Right lobe of liver (tissue), 6 donors: ENCODE measurements at places on chromosomes 16 and 17.

GRCh38 chr17:2631211-2631610 lies 37.8 kb downstream of the PAFAH1B1 start:
- no peak for DNase-seq

- no peak for DNase-seq
Measured at GRCh38 chr16:81623365-81624102, 155.6 kb upstream of the PLCG2 start.

DNA sequence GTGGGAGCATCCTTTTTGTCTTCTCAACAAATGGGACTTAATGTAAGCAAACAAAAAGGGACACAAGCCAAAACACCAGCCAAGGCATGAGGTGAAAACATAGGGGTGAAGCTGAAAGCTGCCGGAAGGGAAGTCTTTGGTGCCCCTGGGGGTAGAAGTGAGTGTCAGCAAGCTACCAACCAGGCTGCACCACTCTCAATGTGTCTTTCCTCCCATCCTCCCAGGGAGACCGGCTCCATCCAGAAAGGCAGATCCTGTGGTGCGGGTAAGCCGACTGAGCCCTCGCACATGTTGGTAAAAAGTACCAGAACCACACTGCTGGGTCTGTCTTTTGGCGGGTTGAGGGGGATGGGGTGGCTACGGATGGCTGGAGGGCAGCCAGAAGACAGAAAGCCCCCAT lies 52.0 kb upstream of the SREBF1 start:
- no peak for DNase-seq

DNA sequence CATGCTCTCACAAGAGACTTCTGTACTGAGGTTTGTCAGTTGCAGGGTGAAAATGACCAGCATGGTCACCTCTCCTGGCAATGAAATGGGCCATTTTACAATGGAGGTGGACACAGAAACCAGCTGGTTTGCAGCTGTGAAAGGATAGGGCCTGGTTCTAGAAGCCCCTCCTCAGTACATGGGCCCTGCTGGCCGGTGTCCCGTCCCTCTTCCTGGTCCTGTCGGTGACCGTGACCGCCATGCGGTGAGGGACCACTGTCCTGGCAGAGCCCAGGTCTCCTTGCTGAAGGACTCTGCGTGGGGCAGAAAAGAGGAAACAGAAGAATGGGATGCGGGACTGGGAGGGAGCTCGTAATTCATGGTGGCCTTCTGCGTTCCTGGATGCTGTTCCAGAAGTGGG lies 76.0 kb upstream of the ZNF423 start:
- DNase-seq: no peak

GRCh38 chr16:84068041-84068440 lies 25.4 kb upstream of the SLC38A8 start:
- DNase-seq: no peak

- DNase-seq: no peak
Measured at GRCh38 chr16:17171250-17172143, 299.3 kb downstream of the XYLT1 start.

DNA sequence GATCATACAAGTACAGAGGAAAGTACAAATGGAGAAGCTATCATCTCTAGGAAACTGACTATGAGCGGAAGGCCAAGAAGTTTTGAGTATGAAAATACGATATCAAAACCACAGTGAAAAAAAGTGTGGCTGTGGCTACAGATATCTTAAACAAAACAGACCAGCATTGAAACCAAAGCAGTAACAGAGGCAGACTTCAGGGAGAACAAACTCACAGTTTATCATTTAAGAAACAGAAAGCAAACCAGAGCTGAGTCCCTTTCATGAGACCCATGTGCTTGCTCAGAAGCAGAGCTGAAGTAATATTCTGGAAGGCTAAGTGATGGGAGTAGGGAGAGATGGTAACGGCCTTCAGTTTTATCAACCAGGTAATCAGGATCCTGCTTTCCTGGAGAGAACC lies 317.8 kb downstream of the CA10 start:
- no peak for DNase-seq

DNA sequence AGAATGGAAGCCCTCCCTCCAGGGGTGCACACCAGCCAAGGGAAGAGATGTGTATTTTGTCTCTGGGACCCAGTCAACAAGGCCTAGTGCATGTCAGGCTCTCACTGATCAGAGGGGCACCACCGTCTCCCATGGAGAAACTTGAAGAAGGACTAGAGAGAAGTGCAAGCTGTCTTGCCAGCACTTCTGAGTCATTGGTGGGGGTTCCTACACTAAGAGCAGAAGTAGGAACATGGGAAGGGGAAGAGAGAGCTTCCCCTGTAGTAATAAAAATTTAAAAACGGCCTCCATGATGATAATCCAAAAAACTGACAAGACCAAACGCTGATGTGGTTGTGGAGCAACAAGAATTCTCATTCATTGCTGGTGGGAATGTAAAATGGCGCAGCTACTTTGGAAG lies 46.3 kb downstream of the DYNLRB2 start:
- DNase-seq: no peak

- no peak for DNase-seq
Measured at GRCh38 chr17:63701868-63702720, 2.2 kb upstream of the LIMD2 start.

DNA sequence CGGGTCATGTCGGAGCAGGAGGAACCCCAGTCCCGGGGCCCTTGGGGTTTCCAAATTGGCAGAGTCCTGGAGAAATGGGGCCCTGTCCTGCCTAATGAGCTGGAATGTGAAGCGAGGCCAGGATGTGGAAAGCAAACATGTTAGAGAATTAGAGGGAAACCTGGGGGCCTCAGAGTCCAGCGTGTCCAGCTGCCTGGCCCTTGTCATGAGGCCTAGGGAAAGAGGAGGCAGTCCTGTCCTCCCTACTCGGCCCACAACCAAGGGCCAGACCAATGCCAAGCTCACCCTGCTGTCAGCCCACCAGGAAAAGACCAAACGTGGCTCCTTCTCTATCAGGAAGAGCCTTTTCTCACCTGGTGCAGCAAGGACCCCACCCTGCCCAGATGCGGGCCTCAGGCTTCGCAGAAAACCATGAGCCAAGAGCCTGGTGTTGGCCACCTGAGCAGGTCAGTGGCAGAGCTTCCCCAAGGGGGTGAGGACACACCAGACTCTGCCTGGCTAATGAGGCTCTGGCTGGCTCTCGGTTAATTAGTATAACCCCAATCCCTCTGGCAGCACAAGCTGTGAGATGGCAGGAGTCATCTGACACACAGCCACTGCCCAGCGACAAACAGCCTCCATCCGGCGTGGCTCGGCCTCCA lies 10.1 kb downstream of the TEKT5 start:
- no peak for DNase-seq

GRCh38 chr16:30903002-30903401 lies 6.6 kb downstream of the CTF1 start:
- no peak for DNase-seq

DNA sequence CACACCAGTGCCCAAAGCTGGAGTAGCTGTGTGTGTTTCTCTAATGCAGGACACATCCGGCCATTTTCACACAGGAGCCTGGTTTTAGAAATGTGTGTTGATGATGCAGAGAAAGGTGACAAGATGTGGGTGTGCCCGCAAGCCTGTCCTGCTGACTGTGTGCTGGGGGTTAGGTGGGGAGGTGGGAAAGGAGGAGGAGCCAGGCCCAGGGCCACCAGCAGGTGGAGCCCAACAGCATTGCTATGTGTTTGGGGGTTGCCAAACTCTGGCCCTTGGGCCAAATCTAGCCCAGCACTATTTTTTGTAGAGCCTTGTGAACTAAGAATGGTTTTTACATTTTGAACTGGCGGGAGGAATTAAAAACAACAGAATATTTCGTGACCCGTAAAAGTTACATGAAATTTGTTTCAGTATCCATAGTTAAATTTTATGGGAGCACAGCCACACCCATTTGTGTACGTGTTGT lies 61.7 kb upstream of the LGALS9 start:
- no peak for DNase-seq

DNA sequence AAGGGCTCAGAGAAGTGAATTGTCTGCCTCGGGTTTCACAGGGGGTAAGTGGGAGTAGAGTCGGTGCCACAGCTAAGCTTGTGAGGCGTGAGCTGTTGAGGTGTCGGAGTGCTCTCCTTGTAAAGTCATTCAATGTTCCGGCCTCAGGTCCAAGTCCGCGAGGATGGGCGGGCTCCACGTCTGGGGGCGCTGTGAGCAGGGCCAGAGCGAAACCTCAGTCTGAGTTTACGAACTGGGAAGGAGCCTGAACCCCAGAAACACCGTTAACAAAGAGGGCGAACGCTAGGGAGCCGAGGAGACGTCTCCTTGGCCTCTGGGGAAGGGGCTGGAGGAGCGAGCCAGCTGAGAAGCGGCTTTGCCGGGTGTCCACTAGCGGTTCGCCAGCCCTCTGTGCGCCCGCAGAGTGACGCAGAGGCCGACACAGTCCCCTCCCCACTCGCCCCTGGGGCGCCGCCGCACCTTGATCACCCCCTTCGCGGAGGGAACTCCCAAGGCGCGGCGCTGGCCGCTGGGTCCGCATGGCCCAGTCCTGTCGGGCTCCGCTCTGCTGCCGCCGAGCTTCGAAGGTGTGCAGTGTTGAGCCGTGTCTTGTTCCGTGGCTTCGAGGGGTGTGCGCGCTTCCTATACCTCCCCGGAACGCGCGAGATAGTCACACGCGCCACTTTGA lies 4.9 kb downstream of the IRX3 start:
- no peak for DNase-seq

- no peak for DNase-seq
Measured at GRCh38 chr17:57035971-57036481, 49.0 kb upstream of the AKAP1 start.

- peak; percentile 69 for DNase-seq
Measured at GRCh38 chr17:63445571-63445953, 544 bp downstream of the CYB561 start.

DNA sequence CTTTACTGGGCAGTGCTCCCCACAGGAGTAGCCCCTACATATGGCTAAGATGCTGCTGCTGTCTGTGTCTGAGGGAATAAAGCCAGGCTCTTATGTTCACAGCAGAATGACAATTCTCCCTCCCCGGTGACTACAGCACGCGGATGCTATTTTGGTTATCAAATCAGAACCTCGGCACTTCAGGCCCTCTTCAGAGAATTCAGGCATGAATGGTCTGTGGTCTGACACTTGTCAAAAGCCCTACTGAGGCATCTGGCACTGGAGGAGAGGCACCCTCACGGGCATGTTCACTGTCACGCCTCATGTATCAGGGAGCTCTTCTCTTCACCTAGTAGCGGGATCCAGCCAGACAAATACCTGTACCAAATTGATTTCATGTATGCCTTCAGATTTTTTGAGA lies 30.4 kb downstream of the KIAA0513 start:
- DNase-seq: no peak

DNA sequence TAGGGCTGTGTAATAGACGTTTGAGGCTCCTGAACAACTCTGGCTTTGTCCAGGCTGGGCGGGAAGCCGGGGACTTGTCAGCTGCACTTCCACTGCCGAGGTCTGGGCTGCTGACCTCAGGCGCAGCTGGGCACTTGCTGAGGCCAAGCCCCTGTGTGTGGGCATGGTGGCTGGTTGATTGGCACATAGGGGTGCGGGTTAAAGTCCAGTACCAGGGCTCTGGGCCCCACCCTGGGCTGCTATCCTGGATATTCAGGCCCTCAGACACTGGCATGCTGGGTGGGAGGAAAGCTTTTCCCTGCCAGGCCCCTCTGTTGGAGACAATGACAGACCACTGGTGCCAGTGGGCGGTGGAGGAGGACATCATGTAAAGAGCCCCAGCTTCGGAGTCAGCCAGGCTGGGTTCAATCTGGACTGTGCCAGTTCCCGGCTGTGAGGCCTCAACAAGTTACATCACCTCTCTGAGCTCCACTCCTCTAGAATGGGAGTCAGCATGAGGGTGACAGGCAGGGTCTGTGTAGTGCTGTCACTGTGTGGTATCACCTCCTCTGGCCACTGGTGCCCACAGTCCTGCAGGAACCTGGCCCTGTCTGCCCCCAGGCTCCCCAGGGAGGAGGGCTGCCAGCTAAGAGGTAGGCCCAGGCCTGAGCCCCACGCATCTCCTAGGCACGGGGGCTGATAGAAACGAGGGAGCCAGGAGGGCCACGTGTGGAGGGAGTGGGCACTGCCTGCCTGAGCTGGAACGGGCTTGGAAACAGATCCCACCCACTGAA lies 42.5 kb downstream of the PSME3IP1 start:
- DNase-seq: peak; percentile 46

DNA sequence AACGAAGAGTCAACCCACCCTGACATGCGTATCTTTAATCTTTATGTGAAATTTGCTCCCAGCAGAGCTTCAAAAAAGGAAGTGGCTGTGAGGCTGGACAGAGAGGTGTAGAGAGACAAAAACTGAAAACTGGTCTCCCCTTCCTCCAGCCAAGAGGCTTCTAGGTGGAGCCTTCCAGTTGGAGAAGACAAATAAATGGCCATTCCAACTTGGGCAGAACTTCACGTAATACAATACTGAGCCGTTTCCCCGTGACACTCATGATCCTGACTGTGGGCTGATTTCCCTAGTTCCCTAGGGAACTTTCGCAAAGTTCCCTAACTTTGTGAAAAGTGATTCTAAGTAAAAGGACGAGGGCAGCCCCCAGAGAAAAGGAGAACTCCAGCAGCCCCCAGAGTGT lies 78.8 kb downstream of the ZFHX3 start:
- DNase-seq: no peak

GRCh38 chr16:10972819-10973464 lies 28.6 kb downstream of the CLEC16A start:
- no peak for DNase-seq

DNA sequence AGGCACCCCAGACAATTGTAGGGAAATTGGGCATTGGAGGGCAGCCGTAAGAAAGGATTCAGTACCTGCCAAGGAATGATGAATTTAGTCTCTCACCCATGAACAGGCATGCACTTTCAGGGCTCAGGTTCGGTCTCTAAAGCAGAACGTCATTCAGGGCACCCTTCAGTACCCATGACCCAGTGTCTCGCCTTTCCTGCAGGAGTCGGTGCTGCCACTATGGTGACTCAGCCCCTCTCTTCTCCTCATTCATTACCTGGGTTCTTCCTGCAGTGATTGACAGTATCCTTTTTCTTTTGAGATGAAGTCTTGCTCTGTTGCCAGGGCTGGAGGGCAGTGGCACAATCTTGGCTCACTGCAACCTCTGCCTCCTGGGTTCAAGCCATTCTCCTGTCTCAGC lies 8.4 kb downstream of the SOST start:
- no peak for DNase-seq

DNA sequence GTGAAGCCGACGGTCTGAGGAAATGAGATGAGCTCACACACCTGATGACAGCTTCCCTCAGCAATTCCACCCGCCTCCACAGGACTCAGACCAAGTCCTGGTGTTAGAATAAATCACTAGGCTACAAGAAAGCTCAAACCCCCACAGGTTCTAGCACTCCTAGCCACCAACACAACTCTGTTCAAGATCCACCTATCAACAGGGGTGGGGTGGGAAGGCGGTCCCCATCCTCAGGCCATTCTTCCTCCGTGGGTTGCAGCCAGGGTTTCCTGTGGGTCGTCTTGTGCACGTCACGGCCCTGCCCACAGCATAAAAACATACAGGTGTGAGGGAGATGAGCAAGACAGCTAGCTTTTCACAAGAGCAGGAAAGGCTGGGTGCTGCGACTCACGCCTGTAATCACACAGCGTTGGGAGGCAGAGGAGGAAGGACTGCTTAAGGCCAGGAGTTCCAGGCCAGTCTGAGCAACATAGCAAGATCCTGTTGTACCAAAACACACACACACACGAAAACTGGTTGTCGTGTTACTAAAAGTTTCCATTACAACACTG lies 81.1 kb downstream of the ANKRD11 start:
- DNase-seq: no peak
